ENCODE measurements at places on chromosomes 6 and 20. TPM values are rescaled to one million over a fixed set of nuclear protein-coding genes. Genes with fewer than 3 reads are reported as not detected.

Gene GHRH
- not detected for total RNA-seq

Gene OR12D2
- total RNA-seq: not detected

Gene HLA-DQA2
- total RNA-seq: 1.4 TPM

Gene SLC26A8
- total RNA-seq: 0.28 TPM

Gene VSX1
- not detected for total RNA-seq

Gene RIPPLY2
- total RNA-seq: not detected

Gene MAPK14
- 61.9 TPM for total RNA-seq

Gene TRIM10
- not detected for total RNA-seq

Gene PRND
- not detected for total RNA-seq

Gene TOMM6
- 62.7 TPM for total RNA-seq

Gene HDGFL1
- total RNA-seq: not detected

Gene KCNS1
- total RNA-seq: not detected

Gene COMMD7
- 24.6 TPM for total RNA-seq

Gene LY6G6D
- not detected for total RNA-seq

Gene BMP6
- total RNA-seq: 4.7 TPM

Gene GRM1
- total RNA-seq: 0.54 TPM

Gene NRN1
- total RNA-seq: 7.5 TPM

Gene PAK5
- total RNA-seq: not detected

Gene ECT2L
- not detected for total RNA-seq

Gene LRRC73
- 0.63 TPM for total RNA-seq

Gene DYNLT2
- total RNA-seq: 0.95 TPM

Gene C6orf52
- not detected for total RNA-seq

Gene NXT1
- 21.8 TPM for total RNA-seq

Gene SLC22A23
- 9.7 TPM for total RNA-seq

Gene POM121L2
- not detected for total RNA-seq

Gene EYS
- total RNA-seq: not detected

Gene LGSN
- total RNA-seq: not detected

Gene ULBP1
- not detected for total RNA-seq

Gene RFX6
- total RNA-seq: not detected

Gene RAD21L1
- total RNA-seq: not detected

Gene TMX4
- total RNA-seq: 53.5 TPM

Gene SLC22A7
- not detected for total RNA-seq

Gene C2
- total RNA-seq: 13.8 TPM

Gene GGTLC1
- total RNA-seq: not detected

Gene CALHM6
- total RNA-seq: 15.0 TPM

Gene ZBTB22
- 15.0 TPM for total RNA-seq

Gene ALDH5A1
- total RNA-seq: 6.2 TPM

Gene TMEM151B
- not detected for total RNA-seq

Gene FAM83B
- total RNA-seq: not detected

Gene GNAS-AS1
- 0.21 TPM for total RNA-seq

Gene ROS1
- not detected for total RNA-seq

Gene BANF2
- not detected for total RNA-seq

Gene PSORS1C1
- total RNA-seq: 3.7 TPM

Gene OR2H1
- total RNA-seq: not detected

Gene IPCEF1
- total RNA-seq: 2.8 TPM

Gene SLC13A3
- 4.9 TPM for total RNA-seq

Gene GMPR
- total RNA-seq: 17.0 TPM

Gene CD93
- total RNA-seq: 99.2 TPM

Gene TBX18
- total RNA-seq: 53.5 TPM

Gene PTCRA
- total RNA-seq: not detected
